Retinal pigment epithelial cell (primary cell): ENCODE measurements at places on chromosomes 2 and 18.
A peak's percentile ranks its signal among the peaks of the same experiment; 100 is the strongest.

DNA sequence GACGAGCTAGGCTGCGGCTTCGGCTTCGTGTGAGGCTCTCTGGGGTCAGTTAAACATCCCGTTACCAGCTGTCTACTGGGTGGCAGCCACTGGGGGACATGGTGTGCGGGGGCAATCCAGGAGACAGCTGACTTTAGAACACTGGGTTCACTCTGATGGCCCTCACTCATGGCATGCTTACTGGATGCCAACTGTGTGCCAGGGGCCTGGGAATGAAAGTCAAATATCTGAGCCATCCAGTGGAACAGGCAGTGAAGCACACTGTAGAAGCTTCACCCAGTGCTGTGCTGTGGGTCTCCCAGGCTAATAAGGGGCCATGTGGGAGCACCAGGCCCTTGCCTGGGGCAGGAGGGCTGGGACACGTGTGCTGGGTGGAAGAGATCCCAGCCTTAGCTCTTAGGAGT is 48.3 kb downstream of the GLI2 start:
- no peak for DNase-seq

- no peak for DNase-seq
Measured at GRCh38 chr2:152221839-152222238, 46.3 kb upstream of the STAM2 start.

DNA sequence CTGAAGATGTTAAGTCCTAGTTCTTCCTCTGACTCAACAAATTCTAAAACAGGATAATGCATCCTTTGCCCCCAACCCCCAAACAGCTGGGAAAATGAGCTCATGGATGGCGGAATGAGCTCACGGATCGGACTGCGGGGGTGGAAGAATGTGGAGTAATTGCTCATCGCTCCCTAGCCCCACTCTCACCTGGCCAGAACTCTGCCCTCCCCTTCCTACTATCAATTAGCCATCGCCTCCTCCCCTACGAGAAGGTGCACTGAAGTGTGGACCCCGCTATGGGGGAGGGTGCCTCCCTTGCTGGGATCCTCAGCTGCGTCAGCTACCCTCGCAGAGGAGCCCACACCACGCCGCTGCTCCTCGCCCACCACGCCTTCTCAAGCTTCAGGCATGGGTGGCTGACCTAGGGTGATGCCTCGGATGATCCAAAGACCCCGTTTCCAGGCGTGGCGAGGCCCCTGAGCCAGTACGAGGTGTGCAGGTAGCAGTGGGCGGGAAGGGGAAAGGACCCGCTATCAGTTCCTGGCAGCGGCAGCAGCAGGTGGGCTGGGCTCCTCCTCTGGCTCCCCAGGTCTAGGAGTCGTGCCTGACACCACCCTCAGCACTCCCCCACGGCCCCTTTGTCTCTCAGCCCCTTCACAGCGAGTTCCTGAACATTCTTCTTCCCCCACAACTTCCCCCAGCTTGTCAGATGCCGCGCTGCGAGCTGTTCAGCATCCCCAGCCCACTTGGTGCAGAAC is 82.1 kb upstream of the POMC start:
- DNase-seq: no peak

GRCh38 chr2:55555977-55556376 is 36.5 kb downstream of the CFAP36 start:
- peak; percentile 48 for DNase-seq

DNA sequence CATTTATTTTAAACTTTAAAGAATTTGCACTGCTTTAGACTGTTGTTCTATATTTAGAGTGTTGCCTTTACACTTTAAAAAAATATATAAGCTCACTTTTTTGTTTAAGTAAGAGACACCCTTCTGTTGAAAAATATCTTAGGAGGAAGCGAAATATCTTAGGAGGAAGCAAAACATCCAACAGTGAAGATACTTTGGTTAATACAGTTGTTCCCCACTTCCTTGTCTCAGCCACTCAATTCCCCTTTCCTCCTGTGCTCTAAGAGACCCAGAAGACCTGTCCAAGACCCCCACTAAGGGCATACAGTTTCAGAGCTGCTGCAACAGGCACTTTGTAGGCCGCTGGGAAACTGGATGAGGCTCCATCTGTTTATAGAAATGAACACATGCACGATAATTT is 5.7 kb downstream of the SERPINB8 start:
- no peak for DNase-seq

GRCh38 chr2:137138263-137138662 is 372.9 kb downstream of the THSD7B start:
- no peak for DNase-seq

GRCh38 chr2:144567745-144568144 is 47.8 kb upstream of the ZEB2 start:
- DNase-seq: no peak

DNA sequence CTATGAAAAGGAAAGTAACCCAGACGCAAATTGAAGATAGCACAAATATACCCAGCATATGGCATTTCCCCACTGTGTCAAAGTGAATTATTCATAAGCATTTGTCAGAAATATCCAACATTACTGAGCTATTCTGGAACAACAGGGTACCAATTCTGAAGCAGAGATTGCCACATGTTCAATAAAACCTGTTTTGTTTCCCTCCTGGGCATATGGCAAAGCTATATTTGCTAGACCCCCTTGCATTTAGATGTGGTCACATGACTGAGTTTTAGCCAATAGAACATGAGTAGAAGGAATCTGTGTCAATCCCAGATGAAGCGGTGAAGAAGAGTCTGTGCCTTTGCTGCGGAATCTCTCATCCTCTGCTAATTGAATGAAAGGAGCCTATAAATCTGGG is 296.4 kb upstream of the DLGAP1 start:
- no peak for DNase-seq

GRCh38 chr2:147255812-147256211 is 589.0 kb upstream of the ACVR2A start:
- no peak for DNase-seq

DNA sequence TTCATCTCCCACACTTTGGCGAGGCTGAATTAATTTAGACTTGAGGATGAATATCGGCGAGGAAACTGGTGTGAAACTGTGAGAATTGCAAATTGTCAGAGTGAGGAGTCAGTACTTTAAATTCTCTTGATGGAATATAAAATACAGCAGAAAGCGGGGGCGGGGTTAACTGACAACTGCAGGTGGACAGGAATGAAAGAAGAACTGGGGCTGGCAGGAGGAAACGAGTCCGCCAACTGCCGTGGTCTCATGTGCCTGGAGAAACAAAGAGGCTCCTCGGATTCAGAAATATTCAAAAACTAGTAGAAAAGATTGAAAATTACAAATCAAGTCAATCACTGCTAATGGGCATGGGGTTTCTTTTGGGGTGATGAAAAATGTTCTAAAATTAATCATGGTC is 44.3 kb downstream of the MOGAT1 start:
- DNase-seq: no peak

DNA sequence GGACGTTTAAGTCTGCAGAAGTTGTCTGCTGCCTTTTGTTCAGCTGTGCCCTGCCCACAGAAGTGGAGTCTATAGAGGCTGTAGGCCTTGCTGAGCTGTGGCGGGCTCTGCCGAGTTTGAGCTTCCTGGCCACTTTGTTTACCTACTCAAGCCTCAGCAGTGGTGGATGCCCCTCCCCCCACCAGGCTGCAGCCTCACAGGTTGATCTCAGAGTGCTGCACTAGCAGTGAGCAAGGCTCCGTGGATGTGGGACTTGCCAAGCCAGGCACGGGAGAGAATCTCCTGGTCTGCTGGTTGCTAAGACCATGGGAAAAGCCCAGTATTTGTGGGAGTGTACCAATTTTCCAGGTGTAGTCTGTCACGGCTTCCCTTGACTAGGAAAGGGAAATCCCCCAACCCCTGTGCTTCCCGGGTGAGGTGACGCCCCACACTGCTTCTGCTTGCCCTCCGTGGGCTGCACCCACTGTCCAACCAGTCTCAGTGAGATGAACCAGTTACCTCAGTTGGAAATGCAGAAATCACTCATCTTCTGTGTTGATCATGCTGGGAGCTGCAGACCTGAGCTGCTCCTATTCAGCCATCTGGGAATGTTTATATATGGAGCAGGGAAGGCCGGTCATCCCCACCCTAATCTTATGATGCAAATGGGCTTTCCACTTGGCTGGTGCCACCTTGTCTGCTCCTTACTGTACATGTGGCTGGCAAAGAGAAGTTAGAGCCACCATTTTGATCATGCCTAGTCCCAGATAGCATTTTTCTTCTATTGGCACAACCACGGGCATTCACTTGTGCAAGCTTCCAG is 156.9 kb upstream of the ITGA6 start:
- no peak for DNase-seq

- peak; percentile 16 for DNase-seq
Measured at GRCh38 chr2:150806336-150806735, 318.9 kb upstream of the RND3 start.

DNA sequence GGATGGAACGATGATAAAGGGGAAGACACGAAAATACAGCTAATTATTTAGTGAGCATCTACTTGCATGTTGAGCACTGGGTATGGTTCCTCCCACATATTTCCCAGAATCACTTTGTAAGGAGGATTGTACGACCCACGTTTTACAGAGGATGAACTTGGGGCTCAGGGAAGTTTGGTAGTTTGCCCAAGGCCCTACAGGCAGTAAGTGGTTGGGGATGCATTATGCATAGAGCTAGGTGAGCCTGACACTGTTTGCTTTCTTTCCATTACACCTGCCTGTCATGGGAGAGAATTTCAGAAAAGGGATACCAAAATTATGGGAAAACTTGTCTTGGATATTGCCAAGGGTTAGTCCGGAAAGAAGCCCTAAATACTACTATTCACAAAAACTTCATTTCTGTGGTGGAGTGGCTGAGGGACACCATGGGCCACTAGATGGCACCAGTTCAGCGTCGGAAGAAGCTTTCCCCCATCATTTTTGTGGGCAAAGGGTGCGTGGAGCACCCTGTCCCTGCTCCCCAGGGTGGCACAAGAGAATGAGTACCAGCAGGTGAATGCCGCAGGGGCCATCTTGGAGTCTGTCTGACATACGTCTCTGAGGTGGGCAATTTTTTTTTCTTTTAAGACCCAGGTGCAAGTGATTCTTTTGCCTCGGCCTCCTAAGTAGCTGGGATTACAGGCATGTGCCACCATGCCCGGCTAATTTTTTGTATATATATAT is 23.5 kb upstream of the C18orf32 start:
- no peak for DNase-seq

- DNase-seq: no peak
Measured at GRCh38 chr2:177550264-177551200, 158.0 kb downstream of the AGPS start.

DNA sequence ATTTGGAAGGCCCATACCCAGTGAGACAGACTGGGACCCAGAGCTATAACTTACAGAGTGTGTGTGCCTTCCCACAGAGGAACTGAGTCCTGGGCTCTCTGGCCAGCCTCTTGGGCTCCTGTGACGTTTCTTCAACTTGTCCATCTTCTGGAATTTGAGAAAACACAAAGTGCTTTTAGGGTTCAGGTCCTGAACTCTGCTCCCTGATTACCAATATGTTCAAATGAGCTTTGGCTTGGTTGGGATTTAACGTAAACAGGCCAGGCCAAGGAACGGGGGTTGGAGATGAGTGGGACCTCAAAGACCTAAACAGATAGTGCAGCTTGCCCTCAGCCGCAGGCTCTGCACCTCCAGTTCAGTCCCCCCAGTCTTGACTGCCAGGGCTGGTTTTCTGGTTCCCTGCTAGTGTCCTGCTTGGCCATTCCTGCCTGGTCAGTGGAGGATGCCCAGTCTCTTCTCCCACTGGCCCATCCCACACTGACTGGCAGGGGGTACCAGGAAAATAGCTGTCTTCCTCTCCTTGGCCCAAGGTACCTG is 44.9 kb downstream of the TMEM17 start:
- no peak for DNase-seq

- no peak for DNase-seq
Measured at GRCh38 chr2:45813003-45813941, 161.8 kb downstream of the PRKCE start.

DNA sequence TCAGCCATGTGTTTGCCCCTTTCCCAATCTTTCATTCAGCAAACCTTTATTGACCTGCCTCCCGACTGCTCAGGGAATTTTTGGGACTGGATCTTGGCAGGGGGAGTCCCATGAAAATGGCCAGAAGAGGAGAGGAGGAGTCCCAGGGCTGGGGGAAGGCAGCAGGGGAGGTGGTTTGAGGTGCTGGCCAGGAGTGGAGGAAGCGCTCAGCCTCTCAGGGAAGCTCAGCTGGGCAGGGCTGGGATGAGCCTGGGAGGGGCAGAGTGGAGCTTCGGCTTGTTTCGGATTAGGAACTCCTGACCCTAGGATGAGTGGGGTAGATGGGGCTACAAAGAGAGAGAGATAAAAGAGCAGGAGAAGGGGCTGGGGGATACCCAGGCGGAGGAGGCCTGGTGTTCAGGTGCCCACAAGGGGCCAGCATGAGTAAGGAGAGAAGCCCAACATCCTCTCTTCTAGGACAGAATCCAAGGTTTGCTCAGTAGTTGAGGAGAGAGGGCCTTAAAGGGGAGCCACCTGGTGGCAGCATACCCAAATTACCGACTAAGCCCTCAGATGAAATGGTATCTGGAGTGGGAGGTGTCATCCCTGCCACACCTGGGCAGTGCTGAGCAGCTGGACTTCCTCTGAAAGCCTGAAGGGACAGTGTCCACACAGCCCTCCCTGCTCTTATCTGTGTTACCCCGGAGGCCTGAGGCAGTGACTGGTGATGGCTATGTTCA is 91.1 kb downstream of the INHBB start:
- DNase-seq: no peak

DNA sequence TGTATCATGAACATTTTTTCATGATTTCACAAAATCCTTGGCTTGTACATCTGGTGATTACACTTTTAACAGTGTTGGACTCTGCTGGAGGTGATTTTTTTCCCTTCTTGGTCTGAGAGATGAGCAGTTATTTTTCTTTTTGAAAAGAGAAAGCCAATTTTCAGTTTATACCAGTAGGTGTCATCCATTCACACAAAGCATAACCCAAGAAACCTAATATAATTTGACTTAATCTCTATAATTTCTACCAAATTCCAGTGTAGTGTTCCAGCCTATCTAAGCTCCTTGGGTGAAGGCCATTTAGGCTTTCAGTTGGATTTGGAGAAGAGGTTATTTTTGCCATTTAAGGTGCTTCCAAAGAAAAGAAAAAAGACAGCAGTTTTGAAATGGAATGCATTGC is 7.7 kb upstream of the ICOS start:
- DNase-seq: no peak

DNA sequence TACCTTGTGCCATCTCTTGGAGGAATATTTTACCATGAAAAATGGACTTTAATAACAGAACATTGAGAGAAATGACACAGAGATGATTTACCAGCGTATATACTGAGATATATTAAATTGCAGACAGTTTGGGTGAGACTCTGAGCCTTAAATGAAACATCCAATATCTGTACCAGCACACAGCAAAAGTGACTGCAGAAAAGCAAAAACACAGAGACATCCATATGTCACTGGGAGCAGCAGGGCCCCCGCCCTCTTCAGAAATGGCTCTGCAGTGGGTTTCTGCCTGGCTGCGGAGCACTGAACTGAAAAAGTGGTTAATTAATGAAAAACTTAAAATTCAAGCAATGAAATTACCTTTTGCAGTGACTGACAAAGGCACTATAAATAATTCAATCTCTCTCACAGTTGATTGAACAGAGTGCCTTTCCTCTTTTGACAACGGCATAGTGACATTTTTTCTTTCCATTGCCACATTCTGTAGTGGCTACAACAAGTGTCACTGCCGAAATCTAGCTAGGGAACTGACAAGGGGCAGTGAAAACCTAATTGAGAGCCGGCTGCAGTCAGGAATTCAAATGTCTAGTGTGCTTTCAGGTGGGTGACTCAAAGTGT is 353.4 kb downstream of the ALK start:
- no peak for DNase-seq
